ENCODE measurements at places on chromosomes 1 and 21.

- peak; percentile 11 for DNase-seq
Measured at GRCh38 chr21:46153247-46154154, 1.9 kb downstream of the FTCD start.

GRCh38 chr1:11266268-11267074 is 4.1 kb upstream of the MTOR start:
- DNase-seq: no peak

- DNase-seq: no peak
Measured at GRCh38 chr21:14523234-14523633, 22.9 kb downstream of the SAMSN1 start.

GRCh38 chr1:172601046-172601630 is 57.8 kb upstream of the FASLG start:
- no peak for DNase-seq

DNA sequence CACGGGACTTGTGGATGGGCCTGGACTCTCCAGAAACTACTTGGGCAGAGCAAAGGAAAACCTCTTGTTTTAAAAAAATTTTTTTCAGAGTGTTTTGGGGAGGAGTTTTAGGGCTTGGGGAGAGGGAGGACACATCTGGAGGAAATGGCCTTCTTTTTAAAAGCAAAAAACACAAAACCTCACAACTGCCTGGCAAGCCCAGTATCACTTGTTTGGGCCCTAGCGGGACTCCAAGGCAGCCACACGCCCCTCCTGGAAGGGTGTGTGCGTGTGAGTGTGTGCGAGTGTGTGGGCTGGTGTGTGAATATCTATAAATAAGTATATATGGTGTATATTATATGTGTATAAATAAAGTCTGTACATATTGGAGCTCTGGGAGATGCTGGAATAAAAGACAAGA is 57.7 kb upstream of the ACTL8 start:
- no peak for DNase-seq

DNA sequence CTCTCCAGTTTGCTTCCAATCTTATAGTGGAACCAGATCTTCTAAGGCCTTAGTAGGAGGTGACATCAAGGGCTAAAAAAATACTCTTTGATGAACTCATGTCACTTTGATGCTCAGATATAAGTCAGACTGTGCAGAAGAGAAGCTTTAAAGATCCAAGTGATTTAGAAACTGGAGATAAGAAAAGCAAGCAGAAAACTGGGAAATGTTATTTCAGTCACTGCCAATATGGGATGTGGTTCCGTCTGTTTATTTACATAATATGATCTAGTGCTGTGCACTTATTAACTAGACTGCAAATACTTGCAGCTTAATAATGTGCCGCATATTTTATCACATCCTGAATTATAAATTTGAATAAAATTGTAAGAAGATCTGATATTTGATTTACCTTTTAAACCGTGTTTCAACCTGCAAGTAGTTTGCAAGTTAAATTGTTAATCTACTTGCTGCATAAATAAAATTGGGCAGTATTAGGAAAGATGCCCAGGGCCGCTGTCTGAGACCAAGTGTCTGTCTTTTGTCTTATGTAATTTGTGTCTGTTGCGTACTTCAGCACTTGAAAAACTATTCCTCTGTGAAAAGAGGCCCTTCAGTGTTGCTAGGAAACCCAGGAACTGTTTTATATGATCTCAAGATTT is 29.6 kb downstream of the CXADR start:
- no peak for DNase-seq

- peak; percentile 34 for DNase-seq
Measured at GRCh38 chr1:183807549-183808168, 2.7 kb downstream of the RGL1 start.

DNA sequence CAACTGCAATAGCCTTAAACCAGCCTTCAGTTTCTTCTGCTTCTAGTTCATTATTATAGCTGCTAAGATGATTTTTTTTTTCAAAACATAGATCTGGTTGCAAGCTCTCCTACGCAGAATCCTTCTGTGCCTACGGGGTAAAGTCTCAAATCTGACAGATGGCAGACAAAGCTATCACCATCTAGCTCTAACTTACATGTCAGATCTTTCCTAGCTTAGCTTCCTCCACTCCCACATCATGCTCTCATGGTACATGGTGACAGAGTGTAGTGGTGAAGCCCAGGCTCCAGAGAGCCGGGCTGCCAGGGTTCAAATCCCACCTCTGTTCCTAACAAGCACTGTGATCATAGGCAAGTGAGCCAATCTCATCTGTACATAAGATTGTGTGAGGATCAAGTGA is 24.2 kb upstream of the GUCA2B start:
- no peak for DNase-seq

DNA sequence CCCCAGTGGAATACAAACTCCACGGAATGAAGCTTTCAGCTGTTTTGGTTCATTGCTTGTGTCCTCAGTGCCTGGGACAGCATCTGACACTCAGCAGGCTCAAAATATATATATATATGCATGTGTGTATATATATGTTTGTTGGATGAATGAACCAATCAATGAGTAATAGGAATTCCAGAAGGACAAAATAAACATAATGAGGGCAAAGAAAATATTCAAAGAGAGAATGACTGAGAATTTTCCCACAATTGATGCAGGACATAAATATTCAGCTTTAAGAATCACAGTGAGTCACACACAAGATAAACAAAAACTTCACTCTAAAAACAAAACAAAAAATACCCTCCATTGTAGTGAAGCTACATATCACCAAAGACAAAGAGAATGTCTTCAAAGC is 64.0 kb downstream of the CHD5 start:
- DNase-seq: peak; percentile 51

DNA sequence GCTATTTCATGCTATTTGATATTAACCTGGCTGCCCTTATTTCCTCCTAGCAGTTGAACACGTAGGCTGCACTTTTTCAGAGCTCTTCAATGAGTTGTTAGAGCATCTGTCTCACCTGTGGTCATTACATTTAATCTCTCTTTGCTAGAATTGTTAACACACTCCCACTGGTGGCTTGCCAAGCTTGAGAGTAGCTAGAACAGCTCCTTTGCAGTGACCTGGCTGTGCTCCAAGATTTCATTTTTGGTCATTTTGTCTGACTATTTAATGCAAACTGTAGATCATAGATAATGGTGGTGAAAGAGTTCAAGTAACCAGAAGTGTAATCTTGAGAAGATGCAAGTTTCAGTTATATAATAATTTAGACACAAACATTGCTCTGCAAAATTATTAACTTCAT is 105.6 kb downstream of the LRRC7 start:
- no peak for DNase-seq

DNA sequence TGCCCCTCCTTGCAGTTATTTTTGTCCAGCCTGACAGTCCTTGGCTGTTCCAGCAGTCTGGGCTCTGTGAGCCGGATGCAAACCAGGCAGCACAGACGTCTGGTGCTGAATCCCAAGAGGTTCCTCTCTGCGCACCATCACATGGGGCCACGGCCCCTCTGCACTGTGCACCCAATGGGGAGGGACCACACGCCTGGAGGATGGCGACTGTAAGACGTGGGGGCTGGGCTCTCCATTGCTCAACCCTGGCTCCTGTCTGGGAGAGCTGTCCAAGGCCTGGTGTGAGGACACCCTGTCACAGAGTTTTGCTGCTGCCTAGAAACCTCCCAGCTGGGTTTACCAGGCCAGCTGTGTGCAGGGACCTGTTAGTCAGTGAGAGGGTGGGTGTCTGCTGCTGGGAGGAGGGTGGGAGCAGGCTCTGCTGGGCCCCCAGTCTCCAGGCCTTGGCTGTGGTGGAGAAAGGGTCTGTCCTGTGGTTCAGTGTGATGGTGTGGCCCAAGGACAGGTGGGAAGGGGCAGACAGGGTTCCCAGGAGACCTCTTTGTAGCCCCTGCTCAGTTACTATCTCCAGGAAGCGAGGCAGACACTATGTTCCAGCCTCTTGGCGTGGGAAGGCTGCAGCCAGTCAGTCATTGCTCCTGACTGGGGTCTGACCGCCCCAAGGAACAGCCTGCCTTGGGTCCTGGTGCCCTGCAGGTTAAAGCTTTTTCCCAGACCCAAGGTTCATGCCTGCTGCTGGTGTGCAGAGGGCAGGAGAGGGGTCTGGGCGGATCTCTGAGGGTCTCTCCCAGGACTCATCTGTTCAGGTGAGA is 13.8 kb downstream of the HEYL start:
- no peak for DNase-seq

- DNase-seq: no peak
Measured at GRCh38 chr1:234902774-234903547, 225.7 kb downstream of the TOMM20 start.

DNA sequence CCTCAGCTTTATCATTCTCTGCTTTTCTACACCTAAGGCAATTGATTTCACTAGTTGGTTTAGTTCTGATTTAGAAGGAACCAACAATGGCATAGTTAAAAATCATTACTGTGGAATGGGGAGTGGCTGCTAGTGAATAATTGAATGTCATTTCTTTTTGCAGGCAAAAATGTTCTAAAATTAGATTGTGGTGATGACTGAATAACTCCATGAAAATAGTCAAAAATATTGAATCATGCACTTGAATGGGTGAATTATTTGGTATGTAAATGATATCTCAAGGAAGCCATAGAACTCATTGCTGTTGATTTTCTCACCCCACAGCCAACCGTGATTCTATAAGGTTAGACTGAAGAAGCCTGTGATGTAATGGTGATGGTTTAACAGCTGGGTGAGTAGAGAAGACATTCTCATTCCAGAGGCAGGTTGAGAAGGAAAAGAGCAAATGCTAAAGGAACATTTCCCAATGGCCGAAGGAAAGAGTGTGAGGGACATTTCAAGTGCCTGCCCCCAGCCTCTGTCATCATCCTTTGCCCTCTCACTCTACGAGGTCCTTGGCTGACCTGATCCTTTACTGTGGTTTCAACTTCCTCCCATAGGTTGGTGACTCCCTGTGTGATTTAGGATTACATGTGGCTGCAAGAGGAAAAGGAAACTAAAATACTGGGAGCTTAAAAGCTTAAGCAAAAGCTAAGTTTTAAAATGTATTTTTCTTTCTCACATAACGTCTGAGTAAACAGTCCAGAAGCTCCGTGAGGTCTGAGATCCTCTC is 12.5 kb downstream of the OVAAL start:
- DNase-seq: no peak

GRCh38 chr21:28568692-28569091 is 424.0 kb downstream of the LTN1 start:
- no peak for DNase-seq

GRCh38 chr1:74590288-74590687 is 77.9 kb upstream of the LRRC53 start:
- no peak for DNase-seq

DNA sequence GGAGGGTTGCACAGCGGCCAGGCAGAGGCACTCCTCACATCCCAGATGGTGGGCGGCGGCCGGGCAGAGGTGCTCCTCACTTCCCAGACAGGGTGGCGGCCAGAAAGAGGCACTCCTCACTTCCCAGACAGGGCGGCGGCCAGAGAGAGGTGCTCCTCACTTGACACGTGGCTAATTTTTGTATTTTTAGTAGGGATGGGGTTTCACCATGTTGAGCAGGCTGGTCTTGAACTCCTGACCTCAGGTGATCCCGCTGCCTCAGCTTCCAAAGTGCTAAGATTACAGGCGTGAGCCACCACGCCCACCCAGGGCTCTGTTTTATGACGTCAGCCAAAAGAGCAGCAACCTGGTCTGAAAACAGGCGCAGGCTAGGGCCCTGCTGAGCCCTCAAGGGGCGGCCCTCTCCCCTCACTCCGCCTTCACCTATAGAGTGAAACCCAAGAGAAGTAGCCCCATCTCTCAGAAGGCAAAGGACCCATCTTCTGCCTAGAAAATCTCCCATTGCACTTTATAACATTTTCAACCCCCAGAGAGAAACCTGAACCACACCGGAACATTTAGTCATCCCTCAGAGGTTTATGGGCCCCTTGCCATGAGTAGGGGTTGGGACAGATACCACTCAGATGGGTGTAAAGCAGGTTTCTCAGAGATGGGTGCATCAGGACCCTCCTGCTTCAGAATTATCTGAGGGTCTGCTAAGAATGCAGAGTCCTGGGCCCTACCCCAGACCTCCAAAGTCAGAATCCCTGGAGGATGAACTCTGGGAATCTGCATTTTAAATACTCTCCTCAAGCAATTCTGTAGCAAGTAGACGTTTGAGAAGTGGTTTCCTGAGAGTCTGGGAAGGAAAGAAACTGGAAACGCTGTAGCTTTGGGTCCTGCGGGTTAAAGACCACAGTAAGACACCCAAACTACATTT is 40.8 kb downstream of the CDK18 start:
- no peak for DNase-seq

GRCh38 chr1:93681989-93682412 is 364 bp upstream of the BCAR3 start:
- DNase-seq: no peak

- DNase-seq: no peak
Measured at GRCh38 chr1:116436611-116436970, 63.5 kb downstream of the ATP1A1 start.

DNA sequence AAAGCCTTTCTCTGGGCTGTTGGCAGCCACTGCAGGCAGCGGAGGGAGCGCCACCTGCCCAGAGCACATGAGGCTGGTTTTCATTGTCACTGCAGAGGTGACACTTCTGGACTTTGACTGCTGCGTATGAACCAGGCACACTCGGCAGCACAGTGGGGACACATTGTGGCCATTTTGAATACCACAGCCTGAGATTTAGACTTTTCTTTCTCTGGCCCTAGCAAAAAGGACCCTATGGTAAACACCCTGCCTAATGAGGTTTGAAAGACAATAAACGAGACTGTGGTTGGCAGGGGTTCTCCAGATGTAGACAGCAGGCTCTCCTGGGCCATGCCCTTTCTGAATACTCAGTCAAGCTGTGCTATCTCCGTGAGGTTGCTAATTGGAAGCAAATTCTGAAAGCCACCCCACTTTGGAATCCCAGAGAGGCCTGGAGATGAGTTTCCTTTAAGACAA is 12.0 kb upstream of the KCNE2 start:
- DNase-seq: peak; percentile 26

DNA sequence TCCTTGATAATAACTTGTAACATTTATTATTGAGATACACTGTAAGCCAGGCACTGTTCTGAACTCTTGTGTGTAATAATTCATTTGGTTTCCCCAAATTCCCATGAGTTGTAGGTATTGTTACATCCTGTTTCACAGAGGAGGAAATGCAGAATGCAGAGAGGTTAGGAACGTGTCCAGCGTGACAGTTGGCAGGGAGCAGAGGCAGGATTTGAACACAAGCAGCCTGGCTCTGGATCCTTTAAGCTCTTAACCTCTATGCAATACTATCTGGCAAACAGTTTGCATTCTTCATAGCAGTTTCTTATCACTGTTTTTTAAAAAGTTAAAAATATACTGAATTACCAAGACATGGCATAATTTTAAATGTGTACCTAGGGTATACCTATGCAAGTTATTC is 30.5 kb downstream of the EEIG2 start:
- DNase-seq: no peak

DNA sequence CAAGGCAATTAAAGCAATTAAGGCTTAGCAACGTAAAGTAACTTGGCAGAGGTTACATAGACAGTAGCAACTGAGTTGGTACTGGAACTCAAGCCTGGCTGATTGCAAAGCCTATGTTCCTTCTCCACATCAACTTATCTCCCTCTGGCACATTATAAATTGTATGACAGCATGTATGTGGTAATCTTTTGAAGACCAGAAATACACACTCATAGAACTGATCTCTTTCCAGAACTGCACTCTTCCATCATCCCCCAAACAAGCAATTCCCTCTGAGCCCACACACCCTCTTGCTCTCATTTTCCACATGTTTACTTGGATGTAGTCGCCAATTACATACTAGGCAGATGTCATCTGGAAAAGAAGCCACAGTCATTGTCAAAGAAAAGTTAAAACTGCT is 502.2 kb downstream of the PLPP3 start:
- DNase-seq: no peak

- DNase-seq: no peak
Measured at GRCh38 chr1:156382561-156382960, 13.6 kb downstream of the RHBG start.
